ENCODE measurements at places on chromosomes 13 and 19.

GRCh38 chr13:35917252-35917941, 213.8 kb downstream of the DCLK1 start:
- no peak for DNase-seq

DNA sequence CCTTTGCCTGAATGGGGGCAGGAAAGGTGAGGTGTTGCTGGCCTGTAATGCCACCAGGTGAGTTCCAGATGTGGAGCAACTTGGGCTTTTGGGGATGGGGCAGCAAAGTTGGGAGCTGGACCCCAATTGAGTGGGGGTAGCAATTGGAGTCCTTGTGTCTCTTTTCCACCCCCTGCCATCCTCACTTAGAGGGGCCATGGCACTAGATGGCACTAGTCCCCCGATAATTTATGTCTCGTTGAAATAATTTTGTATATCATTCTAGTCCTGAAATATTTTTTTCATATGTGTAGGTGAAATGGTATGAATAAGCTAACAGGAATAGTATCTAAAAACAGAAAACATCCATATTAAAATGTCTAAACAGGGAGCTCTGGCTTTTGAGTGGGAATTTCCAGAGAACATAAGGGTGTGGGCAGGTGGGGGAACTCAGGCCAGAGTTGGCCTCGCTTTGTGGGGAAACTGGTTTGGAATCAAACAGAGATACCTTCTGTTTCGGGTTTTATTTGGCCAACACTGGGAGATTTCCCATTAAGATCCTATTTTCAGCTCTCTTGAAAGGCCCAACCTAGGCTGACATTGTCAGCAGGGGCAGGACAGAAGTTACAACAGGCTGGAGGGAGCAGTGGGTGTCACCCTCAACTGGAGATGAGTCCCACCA, 3.4 kb downstream of the ZNF576 start:
- DNase-seq = no peak

- no peak for DNase-seq
Observed at GRCh38 chr19:48424694-48425219, 21.0 kb upstream of the GRWD1 start.

DNA sequence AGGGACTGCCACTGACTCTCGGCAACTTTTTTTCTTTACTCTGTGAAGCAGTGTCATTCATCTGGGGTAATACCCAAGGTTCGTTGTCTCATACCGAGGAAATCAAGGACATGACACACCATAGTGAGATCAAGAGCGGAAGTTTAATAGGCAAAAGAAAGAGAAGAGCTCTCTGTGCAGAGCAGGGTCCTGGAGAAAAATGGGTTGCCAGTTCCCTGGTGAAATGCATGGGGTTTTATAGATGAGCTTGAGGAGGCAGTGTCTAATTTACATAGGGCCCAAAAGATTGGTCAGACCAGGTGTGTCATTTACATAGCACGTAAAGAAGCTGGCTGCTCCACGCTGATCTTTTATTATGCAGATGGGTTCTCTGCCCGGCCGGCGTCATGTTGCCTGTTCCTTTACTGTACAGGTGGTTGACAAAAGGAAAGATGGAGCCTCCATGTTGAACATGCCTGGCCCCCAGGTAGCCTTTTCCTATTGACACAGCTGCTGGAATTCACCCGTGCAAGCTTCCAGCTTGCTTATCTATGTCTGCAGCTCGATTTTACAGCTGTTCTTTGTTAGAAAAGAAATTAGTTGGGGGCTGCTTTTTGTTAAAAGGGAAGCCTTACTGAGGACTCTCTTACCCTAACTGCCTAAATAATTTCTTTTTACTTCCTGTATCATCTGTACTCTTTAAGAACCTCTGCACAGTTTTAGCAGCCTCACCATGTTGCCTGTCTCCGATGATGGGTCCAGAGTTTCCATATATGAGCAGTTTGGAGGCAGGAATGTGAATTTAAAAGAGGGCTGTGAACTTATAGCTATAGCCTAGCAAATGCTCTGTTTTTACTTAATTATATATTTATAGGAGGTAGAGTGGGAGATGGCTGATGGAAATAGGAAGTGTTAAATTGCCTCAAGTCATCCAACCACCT, 98.0 kb upstream of the DIAPH3 start:
- DNase-seq = no peak

DNA sequence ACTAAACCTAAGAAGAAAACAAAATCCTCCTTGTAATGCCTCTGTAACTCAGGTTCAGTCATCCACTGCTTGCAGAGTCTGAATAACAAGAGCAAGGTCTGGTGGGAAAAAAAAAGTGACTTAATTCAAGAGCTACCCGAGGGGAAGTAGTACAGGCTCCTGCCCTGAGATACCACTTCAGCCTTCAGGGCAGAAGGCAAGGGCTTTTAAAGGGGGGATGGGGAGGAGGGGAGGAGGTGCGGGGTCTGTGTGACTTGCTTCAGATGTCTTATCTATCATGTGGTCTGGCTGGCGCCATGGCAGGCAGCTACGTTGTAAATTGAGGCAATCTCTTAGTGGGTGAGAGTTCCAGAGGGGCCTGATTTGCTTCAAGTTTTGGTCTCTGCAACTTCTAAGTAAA, 66.7 kb downstream of the LRRC63 start:
- DNase-seq = no peak

DNA sequence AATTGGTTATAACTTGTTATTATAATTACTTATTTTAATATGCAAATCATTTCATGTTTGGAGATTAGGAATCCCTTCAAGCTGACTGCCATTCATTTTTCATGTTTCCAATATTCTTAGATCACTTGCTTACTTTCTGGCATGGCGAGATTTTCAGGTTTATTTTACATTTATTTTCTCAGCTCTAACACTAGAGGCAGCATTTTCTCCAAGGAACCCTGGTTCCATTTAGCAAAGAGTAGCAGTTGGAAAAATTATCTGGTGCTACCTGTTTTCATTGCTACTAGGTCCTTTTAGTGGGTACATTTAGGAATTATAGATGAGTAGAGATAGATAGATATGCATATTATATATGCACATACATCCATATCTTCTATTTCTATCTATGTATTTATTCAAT, 90.9 kb upstream of the TRPC4 start:
- DNase-seq = no peak

GRCh38 chr13:28251466-28251865, 113.1 kb downstream of the PAN3 start:
- DNase-seq = no peak

GRCh38 chr19:51733742-51734522, 10.1 kb upstream of the HAS1 start:
- no peak for DNase-seq

DNA sequence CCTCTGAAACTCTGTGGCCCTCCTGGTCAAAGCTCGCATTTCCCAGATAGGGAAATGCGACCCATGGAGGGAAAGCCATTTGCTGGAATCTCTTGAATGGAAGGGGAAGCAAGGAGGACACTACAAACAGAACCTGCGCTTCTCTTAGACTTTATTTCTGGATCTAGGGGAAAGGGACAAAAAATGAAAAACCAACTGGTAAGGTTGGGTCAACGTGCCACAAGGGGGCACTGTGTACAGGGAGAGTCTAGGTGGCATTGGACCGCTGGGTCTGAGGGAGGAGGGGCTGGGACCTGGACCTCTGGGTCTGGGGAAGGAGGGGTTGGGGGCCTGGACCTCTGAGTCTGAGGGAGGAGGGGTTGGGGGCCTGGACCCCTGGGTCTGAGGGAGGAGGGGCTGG, 5.0 kb downstream of the KLK4 start:
- no peak for DNase-seq

- DNase-seq = no peak
Observed at GRCh38 chr13:45198924-45199323, 1.9 kb downstream of the KCTD4 start.
